Muscle of arm (tissue), 14 donors: ENCODE measurements at places on chromosomes 4 and X.

DNA sequence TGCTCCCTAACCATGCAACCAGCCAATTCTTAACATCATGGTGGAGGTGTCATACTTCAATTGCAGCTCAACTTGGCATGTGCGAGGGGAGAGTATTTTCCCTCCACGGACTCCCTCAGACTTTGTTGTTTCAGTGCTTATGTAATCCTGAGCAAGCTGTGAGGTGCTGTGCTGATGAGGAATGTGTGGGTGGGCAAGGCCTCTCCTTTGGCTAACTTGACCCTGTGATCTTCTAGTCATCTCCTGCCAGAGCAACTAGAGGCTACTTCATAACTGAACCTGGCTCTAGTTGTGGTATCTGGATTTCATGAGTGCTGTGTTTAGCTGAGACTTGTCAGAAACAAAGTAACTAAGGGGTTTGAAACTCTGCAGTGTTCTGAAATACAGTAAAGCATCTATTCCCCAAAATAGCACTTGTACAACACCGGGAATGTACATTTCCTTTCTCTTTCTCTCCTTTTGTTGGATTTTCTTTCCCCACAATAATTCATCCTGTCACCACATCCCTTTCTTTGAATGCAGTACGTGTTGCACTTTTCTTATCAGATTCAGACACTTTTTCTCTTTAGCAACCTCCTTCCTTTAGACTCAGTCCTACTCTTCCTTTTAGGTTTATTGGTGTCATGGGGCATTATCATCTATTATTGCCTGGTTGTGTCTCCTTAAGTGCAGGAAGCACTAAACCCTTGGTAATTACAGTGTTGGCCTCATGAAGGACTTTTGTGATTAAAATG is 415.2 kb upstream of the NR3C2 start:
- DNase-seq, result peak; percentile 9

DNA sequence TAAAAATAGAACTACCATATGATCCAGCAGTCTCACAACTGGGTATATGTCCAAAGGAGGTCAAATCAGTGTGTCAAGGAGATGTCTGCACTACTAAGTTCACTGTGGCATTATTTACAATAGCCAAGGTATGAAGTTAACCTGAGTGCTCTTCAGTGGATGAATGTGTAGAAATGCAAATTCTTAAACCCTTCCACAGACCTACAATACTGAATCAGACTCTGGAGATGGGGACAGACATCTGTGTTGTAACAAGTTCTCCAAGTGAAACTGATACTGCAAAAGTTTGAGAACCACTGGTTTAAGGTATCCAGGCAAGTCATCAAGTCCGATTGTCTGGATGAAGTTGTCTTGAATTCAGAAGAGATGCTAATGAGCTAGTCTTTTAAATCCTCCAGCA is 38.5 kb downstream of the SMAD1 start:
- no peak for DNase-seq

DNA sequence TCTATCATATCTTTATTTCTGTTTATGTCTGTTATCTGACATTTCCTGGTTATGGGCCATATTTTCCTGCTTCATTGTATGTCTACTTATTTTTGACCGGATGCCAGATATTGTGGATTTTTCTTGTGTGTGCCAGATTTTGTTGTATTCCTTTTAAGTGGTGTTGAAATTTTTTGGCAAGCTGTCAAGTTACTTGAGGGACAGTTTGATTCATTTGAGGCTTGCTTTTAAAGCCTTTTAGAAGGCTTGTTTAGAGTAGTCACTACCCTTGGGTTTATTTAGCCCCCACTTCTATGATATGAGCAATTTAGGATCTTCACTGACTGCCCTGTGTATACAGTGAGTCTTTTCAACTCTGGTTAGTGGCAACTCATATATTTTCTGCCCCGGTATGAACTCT is 29.2 kb upstream of the NPY2R start:
- no peak for DNase-seq

- DNase-seq, result no peak
Observed at GRCh38 chrX:154509455-154509854, 6.6 kb downstream of the FAM3A start.
